ENCODE measurements at places on chromosomes 6 and 20.

GRCh38 chr6:156449128-156449527, 328.1 kb upstream of the ARID1B start:
- no peak for DNase-seq

DNA sequence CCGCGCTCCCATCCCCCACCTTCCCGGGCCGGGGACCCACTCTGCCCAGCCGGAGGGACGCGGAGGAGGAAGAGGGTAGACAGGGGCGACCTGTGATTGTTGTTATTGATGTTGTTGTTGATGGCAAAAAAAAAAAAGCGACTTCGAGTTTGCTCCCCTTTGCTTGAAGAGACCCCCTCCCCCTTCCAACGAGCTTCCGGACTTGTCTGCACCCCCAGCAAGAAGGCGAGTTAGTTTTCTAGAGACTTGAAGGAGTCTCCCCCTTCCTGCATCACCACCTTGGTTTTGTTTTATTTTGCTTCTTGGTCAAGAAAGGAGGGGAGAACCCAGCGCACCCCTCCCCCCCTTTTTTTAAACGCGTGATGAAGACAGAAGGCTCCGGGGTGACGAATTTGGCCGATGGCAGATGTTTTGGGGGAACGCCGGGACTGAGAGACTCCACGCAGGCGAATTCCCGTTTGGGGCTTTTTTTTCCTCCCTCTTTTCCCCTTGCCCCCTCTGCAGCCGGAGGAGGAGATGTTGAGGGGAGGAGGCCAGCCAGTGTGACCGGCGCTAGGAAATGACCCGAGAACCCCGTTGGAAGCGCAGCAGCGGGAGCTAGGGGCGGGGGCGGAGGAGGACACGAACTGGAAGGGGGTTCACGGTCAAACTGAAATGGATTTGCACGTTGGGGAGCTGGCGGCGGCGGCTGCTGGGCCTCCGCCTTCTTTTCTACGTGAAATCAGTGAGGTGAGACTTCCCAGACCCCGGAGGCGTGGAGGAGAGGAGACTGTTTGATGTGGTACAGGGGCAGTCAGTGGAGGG, 2.8 kb downstream of the SOX4 start:
- DNase-seq, result no peak

- no peak for DNase-seq
These were observed 1.7 kb upstream of the TFAP2C start for GRCh38 chr20:56627122-56628014.

- no peak for DNase-seq
These were observed 36.2 kb upstream of the DSP start for GRCh38 chr6:7505189-7505699.

DNA sequence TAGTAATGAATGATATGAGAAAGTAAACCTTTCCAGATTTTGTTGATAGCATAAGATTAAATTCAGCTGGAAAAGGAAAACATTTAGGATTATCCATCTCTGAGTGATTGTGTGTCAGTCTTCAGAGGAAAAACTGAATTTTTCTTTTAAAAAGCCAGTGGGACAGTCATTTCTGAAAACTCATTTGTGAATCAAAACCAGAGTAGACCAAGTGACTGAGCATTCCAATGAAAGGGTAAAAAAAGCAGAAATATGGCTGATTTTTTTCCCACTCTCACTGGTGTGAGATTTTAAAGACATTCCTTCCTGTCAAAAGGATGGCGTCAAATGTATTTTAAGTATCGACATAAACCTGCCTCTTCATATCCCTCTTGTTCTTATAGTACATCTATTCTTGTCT, 214.0 kb downstream of the GMPR start:
- no peak for DNase-seq

- DNase-seq, result no peak
These were observed 5.7 kb upstream of the CD2AP start for GRCh38 chr6:47471911-47472310.

- no peak for DNase-seq
These were observed 214.4 kb upstream of the STXBP5 start for GRCh38 chr6:146989860-146990259.

- no peak for DNase-seq
These were observed 14.3 kb upstream of the EPM2A start for GRCh38 chr6:145749632-145750031.

DNA sequence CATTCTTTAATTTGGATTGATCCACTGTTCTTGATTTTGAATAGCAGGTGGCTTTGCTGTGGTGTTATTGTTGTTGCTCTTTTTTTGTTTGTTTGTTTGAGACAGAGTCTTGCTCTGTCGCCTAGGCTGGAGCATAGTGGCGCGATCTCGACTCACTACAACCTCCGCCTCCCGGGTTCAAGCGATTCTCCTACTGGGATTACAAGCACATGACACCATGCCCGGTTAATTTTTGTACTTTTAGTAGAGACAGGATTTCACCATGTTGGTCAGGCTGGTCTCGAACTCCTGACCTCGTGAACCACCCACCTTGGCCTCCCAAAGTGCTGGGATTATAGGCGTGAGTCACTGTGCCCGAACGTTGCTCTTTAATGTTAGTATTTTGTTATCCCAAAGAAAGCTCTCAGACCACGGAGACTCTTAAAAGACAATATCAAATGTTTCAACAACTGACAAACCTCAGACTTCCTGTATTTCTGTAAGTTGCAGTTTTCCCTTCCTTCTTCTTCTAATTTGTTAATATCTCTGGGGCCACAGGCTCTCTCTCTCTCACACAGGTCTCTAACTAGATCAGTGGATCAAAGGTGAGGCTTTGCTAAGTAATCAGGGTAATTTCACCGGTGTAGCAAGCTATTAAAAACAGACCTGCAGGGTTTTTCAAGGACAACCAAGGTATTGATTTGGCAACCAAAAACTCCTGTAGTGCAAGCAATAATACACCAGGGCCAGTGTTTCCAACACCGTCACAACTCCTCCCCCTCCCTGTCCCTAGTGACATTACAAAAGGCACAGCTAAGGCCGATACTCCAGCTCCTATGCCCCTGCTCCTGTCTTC, 48.8 kb upstream of the ZNF217 start:
- DNase-seq, result no peak

GRCh38 chr6:109472132-109472995, 10.7 kb downstream of the ZBTB24 start:
- no peak for DNase-seq

DNA sequence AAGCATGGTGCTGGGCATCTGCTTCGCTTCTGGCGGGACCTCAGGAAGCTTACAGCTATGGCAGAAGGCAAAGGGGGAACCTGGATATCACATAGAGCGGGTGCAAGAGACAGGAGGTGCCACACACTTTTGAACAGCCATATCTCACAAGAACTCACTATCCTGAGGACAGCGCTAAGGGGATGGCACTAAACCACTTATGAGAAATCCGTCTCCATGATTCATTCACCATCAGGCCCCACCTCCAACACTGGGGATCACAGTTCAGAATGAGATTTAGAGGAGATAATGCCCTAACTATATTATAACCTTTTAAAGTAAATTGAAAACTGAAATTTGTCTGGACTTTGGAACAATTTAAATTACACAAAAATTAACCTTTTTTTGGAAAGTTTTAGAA, 37.8 kb upstream of the SUMO4 start:
- no peak for DNase-seq

DNA sequence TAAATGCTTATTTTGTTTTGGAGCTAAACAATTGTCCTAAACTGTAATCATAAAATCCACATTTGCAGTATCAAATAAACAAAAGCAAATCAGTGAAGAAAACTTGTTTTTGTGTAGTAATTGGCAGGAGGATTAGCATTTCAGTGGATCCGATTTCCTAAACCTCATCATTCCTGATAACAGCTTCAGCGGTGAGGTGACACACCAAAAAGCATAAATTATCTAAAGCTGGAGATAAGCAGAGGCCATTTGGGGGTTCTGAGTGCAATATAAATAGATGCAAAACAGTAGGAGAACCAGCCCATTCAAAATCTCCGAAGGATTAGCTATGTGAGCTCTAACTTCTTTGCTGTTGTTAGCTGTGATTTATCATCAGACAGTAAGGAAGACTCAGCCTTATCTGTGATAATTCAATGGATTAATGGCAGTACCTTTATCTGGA, 235.8 kb downstream of the EPHA7 start:
- no peak for DNase-seq

GRCh38 chr20:42530855-42531448, 658.8 kb downstream of the PTPRT start:
- DNase-seq, result no peak

GRCh38 chr6:97449444-97449966, 166.5 kb upstream of the MMS22L start:
- DNase-seq, result no peak

- no peak for DNase-seq
These were observed 1.6 kb downstream of the CLPS start for GRCh38 chr6:35795453-35796071.

DNA sequence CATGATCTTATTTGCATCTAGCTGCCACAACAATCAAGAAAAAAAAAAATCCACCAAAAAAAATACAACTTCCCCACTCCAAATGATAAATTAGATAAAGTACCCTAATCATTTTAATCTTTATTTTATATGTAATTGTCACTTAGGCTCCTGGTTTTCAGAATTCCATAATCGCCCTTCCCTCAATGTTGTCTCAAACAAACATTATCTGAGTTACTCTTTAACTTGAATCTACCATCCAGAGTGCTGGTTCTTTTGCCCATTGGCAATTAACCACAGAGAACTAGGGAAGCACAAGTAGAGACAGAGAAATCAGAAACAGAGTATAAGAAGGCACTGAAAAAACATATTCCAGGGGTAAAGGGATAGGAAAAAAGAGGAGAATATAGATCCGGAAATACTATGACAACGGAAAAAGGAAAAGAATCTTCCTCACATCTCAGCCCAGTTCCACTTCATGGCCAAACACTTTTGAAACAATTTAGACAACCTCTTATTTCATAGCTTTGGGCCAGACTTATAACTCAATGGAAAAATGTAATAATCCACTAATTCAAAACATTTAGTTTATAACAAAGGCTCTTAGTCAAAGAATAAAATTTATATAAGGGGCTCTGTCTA, 861 bp upstream of the NHSL1 start:
- DNase-seq, result no peak

GRCh38 chr6:116036885-116037284, 23.8 kb downstream of the FRK start:
- no peak for DNase-seq

GRCh38 chr6:156806155-156806554, 29.0 kb downstream of the ARID1B start:
- no peak for DNase-seq

DNA sequence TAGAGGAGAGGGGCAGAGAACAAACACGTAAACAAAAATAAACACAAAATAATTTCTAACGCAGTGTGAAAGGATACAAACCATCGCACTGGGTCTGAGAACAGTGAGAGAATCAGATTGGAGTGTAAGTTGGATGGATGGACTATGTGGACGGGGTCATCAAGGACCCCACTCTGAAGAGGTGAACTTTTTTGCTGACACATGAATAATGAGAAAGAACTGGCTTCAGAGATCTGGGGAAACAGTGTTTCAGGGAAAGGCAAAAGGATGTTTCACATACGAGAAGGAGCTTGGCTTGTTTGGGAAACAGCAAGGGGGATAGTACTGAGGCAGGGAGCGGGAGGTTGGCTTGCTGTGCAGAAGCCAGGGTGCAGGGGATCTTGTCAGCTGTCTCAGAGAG, 295.4 kb downstream of the ZNF217 start:
- no peak for DNase-seq

DNA sequence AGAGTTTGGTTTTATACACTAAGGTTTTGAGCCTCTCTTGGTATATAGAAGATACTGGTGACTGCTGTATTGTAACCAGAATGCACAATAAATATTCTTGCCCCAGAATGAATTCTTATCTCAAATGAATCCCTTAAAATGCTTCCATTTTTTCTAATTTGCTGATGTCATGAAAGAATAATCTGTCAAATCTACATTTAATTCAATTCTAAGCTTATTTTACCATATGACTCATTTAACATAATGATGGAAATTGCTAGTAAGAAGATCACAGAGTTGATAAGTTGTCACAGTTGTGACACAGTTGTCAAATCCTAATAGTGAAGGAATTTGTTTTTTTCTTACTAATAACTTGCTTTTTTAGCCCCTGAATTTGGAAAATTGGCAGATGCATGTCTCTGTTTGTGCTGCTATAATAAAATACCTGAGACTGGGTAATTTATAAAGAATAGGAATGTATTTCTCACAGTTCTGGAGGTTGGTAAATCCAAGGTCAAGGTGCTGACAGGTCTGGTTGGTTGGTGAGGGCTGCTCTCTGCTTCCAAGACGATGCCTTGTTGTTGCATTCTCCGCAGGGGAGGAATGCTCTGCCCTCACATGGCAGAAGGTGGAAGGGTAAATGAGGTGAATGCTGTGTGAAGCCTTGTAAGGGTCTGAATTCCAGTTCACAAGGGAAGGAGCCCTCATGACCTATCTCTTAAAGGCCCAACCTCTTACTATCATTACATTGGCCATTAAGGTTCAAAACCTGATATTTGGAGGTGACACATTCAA, 4.7 kb downstream of the ECT2L start:
- no peak for DNase-seq

DNA sequence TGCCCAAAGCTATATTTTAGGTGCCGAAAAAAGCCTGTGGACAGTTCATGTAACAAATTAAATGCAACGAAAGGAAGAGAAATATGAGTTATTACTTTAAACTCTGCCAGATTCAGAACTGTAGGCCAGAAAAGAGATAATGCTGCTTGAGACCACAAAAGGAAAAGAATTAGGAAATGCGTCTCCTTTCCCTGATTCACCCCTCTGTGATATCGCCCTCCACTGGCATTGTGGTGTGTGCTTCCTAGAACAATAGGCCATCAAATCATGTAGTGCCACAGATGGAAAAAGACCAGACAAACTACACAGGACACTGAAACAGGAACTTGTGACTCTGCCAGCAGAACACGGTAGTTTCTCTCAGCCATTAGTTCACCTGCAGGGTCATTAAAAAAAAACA, 14.7 kb upstream of the LAMA4 start:
- DNase-seq, result no peak

DNA sequence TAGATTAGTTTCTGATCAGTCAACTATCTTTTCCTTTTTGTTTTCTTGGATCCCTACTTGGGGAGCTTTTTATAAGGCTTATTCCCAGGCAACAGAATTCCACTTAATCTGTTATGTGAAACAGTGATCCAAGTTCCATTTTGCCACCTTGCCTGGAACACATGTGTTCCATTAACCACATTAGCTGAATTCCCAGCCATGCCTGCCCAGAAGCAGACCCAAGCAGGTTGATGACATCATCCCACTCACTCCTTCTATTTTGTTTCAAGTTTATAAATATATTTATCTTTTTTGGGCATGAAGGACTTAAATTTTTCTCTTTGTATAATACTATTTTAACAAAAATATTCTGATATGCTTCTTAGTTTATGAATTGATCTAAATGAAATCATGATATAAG, 587.4 kb downstream of the GRIK2 start:
- DNase-seq, result no peak

- DNase-seq, result no peak
These were observed 5.1 kb downstream of the TP53RK start for GRCh38 chr20:46683939-46684750.

GRCh38 chr20:61662968-61663331, 402.7 kb downstream of the TAF4 start:
- no peak for DNase-seq

DNA sequence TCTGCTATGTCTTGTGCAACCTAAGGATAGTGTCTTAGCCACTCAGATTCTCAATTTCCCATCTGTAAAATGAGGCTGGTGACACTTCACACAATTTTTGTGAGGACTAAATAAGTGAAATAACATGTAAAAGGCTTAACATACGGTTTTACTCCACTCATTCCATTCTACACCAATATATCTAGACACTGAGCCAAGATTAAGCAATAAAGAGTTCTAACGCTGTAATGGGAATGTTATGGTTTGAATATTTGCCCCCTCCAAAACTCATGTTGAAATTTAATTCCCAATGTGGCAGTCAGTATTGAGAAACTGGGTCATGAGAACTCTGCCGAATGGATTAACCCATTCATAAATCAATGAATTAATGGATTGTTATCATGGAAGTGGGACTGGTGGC, 301.0 kb downstream of the HACE1 start:
- DNase-seq, result no peak

Data from activated CD4-positive, CD25-positive, alpha-beta regulatory T cell (primary cell).